ENCODE measurements at places on chromosomes 5 and 9. TPM values are rescaled to one million over a fixed set of nuclear protein-coding genes. Genes with fewer than 3 reads are reported as not detected.

Gene SEPTIN8
- total RNA-seq, result 74.6 TPM

Gene GARIN3
- total RNA-seq, result not detected

Gene EIF4E1B
- total RNA-seq, result not detected

Gene SLC45A2
- not detected for total RNA-seq

Gene DEPDC1B
- 1.7 TPM for total RNA-seq

Gene SPINK1
- total RNA-seq, result not detected

Gene GAPT
- total RNA-seq, result not detected

Gene PTAR1
- 94.1 TPM for total RNA-seq

Gene RAD17
- total RNA-seq, result 26.3 TPM

All from smooth muscle cell of trachea (primary cell).